Calu3 (cell line): ENCODE measurements at places on chromosomes 5 and 9. TPM values are rescaled to one million over a fixed set of nuclear protein-coding genes. Genes with fewer than 3 reads are reported as not detected.
A peak's percentile ranks its signal among the peaks of the same experiment; 100 is the strongest.

The RRAGA gene
- total RNA-seq = 39.7 and 40.6 TPM in 2 replicates

The CCNO gene
- 10.1 and 12.5 TPM in 2 replicates for total RNA-seq

The PTGS1 gene
- total RNA-seq = 0.66 and 0.71 TPM in 2 replicates

The C5orf52 gene
- not detected in 2 replicates for total RNA-seq

The HAVCR2 gene
- 0.17 and 0.19 TPM in 2 replicates for total RNA-seq

The ZBED3 gene
- 11.0 and 12.3 TPM in 2 replicates for total RNA-seq

The CD14 gene
- total RNA-seq = 0.73 and 1.1 TPM in 2 replicates

The PRSS3 gene
- total RNA-seq = 19.0 and 29.5 TPM in 2 replicates

The TMEM174 gene
- not detected in 2 replicates for total RNA-seq

DNA sequence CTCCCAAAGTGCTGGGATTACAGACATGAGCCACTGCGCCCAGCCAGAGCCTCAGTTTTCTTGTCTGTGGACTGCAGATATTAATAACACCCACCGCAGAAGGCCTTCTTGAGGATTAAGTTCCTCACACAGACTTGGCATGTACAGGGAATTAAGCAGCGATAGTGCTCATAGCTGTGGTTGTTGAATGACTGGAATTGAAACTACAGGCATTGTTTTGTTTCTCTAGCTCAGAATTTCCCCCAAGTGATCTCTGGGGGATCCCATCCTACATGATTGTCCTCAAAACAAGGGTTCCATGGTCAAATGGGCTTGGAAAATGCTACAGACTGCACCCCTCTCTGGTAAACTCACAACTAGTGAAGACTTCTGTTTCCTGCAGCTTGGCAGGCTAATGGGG, 44.2 kb upstream of the TDRD7 start:
- H3K36me3 ChIP-seq = no peaks in the 10 kb centered on the region
- no peaks in the 10 kb centered on the region for H3K4me1 ChIP-seq
- H3K4me3 ChIP-seq = no peak overlapping the region
- no peak overlapping the region for H3K27ac ChIP-seq

- H3K27me3 ChIP-seq = peaks cover 16% of the 10 kb centered on the region
- no peak for DNase-seq
- H3K27ac ChIP-seq = no peak overlapping the region
Measured at GRCh38 chr5:111143910-111144309, 51.8 kb downstream of the WDR36 start.

GRCh38 chr5:168796000-168796399, 216.8 kb upstream of the PANK3 start:
- H3K36me3 ChIP-seq = no peaks in the 10 kb centered on the region
- no peaks in the 10 kb centered on the region for H3K4me1 ChIP-seq
- no peak for DNase-seq
- no peak overlapping the region for H3K4me3 ChIP-seq
- H3K27me3 ChIP-seq = peaks cover 87% of the 10 kb centered on the region

- peaks cover 15% of the 10 kb centered on the region for H3K4me1 ChIP-seq
- no peak overlapping the region for H3K4me3 ChIP-seq
- DNase-seq = no peak
- H3K36me3 ChIP-seq = peaks cover 10% of the 10 kb centered on the region
- no peak overlapping the region for H3K27ac ChIP-seq
Measured at GRCh38 chr5:93591323-93591945, 8.4 kb downstream of the NR2F1 start.

GRCh38 chr5:131595088-131596033, 39.7 kb downstream of the RAPGEF6 start:
- H3K27ac ChIP-seq = peak overlapping the region; percentile 7
- H3K4me1 ChIP-seq = peaks cover 14% of the 10 kb centered on the region
- H3K4me3 ChIP-seq = no peak overlapping the region
- no peaks in the 10 kb centered on the region for H3K36me3 ChIP-seq
- DNase-seq = no peak

DNA sequence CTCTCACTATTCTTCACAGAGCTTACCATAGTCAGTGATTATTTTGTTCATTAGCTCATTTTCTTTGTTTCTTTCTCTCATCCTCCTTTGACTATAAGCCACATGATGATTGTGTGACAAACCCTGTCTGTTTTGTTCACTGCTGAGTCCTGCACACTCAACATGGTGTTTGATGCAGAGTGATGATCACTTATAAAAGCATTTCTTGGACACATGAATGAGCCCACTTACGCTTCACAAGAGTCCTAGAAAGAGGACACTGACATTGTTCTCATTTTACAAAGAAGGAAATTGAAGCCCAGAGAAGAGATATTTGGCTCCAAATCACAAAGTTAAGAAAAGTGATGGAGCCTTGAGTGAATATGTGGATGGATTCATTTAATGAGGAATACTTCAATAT, 13.4 kb downstream of the ABLIM3 start:
- no peak overlapping the region for H3K4me3 ChIP-seq
- DNase-seq = no peak
- H3K36me3 ChIP-seq = peaks cover 44% of the 10 kb centered on the region
- H3K27me3 ChIP-seq = no peaks in the 10 kb centered on the region
- peak overlapping the region; percentile 89 for H3K27ac ChIP-seq
- H3K4me1 ChIP-seq = peaks cover 10% of the 10 kb centered on the region

DNA sequence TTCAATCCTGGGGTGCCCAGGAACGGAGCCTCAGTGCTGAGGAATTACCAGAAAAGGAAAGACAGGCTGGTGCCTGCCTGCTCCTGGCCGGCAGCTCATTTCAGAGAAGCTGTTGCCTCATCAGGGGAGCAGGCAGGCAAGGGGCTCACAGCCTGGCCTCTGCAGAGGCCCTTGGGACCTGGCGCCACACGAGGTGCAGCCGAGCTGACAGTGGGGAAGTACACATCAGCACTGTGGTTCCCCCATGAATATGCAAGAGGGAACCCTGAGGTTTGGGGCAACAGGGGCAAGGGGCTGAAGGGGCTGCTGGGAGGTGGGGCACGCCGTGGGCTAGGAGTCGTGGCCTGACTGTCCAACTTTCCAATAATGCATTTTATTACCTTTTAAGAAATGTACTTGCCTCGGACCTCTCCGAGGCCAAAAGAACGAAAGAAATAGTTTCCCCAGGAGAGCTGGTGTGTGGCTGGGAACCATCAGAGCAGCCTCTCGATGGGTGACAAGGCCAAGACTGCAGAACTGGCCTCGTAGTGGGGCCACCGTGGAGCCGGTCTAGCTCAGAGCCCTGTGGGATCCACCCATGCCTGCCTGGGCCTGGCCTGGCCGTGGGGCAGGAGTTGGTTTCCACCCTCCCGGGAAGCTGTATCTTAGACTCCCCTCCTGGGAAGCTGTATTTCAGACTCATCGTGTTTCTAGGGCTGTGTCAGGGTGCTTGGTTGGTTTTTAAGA, 198.6 kb downstream of the PAX5 start:
- H3K4me1 ChIP-seq = no peaks in the 10 kb centered on the region
- H3K4me3 ChIP-seq = no peak overlapping the region
- peaks cover 12% of the 10 kb centered on the region for H3K27me3 ChIP-seq
- DNase-seq = no peak

- H3K36me3 ChIP-seq = no peaks in the 10 kb centered on the region
- no peak for DNase-seq
- H3K27me3 ChIP-seq = no peaks in the 10 kb centered on the region
- peaks cover 6% of the 10 kb centered on the region for H3K4me1 ChIP-seq
Measured at GRCh38 chr5:163917747-163918146, 412.3 kb downstream of the MAT2B start.

DNA sequence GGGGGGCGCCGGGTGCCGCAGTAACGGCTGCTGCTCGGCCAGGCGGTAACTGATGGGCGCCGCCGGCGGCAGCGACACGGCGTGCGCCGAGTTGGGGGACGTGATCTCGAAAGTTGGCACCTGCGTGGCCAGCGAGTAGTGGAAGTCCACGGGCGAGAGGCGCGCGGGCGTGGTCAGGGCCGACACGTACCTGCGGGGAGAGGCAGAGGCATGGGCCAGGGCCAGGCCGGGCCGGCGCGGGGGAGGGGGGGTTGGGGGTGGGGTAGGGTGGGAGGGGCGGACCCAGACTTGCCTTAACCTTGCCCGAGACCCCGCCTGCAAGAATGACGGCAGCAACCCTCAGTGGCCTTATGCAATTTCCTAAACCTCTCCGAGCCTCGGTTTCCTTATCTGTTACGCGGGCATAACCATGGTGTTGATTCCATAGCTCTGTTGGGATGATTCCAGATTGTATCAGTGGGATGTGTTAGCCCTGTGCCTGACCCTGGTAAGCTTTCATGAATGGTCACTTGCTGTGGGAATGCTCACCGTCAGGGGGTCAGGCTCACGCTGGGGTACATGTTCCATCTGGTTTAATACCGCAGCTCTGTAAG, 53.0 kb downstream of the PSD2 start:
- peak overlapping the region; percentile 16 for H3K27ac ChIP-seq
- H3K4me1 ChIP-seq = peaks cover 10% of the 10 kb centered on the region
- peaks cover 8% of the 10 kb centered on the region for H3K36me3 ChIP-seq
- no peak for DNase-seq
- H3K27me3 ChIP-seq = peaks cover 72% of the 10 kb centered on the region

DNA sequence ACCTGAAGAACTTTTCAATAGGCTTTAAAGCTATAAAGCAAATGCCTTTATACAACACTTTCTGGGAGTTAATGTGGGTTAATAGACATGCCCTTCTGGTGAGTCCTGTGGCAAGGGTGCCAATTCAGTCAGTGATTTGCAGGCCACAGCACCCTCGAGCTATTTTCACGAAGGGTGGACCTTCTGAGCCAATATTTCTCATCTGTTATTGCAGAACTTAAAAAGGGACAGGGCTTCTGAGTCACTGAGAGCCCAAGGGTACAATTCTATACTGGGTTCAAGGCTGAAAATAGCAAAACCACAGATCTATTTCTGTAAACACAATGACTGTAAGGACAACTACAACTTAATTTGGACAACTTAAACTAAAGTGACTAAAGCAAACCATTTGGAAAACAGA, 92.8 kb downstream of the GABRG2 start:
- H3K4me3 ChIP-seq = no peak overlapping the region
- no peaks in the 10 kb centered on the region for H3K4me1 ChIP-seq
- no peaks in the 10 kb centered on the region for H3K36me3 ChIP-seq
- no peaks in the 10 kb centered on the region for H3K27me3 ChIP-seq

DNA sequence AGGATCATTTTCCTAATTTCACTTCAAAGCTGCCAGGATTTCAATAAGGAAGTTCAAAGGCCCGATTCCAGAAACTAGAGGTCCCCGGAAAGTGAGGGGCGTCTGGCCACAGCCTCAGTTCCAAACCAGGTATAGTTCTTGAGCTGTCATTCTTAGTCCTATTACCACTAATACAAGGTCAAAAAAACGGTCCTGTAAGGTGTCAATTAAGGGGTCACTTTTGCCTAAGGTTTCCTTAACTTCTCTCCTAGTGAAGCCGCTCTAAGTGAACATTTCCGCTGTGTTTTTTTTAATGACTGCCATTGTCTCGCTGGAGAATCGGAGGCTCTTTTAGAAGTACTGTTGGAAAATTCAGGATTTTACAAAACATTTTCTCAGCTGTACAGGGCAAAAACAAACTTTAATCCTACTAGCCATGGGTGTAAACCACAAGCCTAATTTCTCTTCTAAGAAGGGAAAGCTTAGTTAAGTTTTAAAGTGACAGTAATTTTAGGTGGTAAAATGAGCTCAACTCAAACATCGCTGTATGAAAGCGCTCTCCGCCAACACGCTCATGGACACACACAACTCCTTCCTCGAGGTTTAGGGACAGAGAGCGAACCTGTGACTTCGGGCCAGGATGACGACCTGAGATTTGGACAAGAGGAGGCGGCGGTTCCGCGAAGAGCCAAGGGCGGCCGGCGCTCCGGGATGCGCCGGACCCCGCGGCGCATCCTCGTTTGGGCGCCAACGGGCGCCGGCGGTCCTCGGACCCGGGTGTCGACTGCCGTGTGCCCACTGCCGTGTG, 76.7 kb upstream of the IFNE start:
- H3K27me3 ChIP-seq = no peaks in the 10 kb centered on the region
- H3K4me3 ChIP-seq = peak overlapping the region; percentile 85
- DNase-seq = no peak
- peak overlapping the region; percentile 89 for H3K27ac ChIP-seq

GRCh38 chr9:109467936-109468335, 30.2 kb downstream of the PTPN3 start:
- H3K27ac ChIP-seq = no peak overlapping the region
- H3K4me1 ChIP-seq = peaks cover 41% of the 10 kb centered on the region
- peaks cover 12% of the 10 kb centered on the region for H3K36me3 ChIP-seq
- H3K4me3 ChIP-seq = no peak overlapping the region
- H3K27me3 ChIP-seq = no peaks in the 10 kb centered on the region

DNA sequence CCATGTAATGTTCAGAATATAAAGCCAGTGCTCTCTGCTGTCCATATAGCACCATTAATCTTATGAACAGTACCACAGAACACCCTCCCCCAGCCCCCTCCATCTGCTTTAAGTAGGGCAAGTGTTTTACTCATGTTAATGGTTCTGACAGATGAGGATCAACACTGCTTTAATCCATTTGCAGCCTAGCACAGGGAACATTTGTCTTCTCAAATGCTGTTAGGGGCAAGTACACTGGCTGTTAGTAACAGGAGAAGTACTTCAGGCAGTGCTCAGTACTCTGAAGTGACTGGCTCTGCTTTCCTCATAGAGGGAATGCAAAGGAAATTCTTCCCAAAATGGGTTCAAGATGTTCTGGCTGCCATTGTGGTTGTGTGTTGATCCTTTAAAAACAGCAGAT, 202.6 kb downstream of the DCP2 start:
- no peaks in the 10 kb centered on the region for H3K27me3 ChIP-seq
- H3K4me3 ChIP-seq = no peak overlapping the region
- H3K36me3 ChIP-seq = no peaks in the 10 kb centered on the region
- DNase-seq = no peak
- peaks cover 8% of the 10 kb centered on the region for H3K4me1 ChIP-seq

DNA sequence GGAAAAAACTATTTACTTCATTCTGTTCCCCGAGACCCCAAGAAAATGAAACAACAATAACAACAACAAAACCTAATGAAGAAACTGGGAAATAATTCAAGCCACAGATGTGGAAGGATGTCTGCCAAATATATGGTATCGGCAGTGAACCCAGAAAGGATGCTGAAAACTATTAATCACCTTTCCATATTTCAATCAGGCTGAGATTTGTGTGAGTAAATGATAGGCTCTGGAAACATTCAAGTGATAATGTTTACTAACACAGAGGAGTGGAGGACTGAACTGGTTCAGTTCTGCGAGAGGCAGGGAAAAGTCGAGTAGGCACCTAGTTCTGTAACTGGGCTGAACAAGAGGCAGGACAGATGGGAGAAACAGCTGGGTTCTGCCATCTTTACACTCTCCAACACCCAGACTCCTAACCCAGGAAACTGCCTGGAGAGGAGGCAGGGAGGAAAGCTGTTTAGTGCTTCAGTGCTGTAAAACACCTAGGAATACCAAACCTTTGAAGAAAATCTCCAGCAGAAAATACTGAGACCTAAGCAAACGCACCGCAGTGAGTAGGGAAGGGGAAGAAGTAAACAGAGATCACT, 96.8 kb upstream of the GNA14 start:
- no peaks in the 10 kb centered on the region for H3K27me3 ChIP-seq
- DNase-seq = no peak
- no peaks in the 10 kb centered on the region for H3K4me1 ChIP-seq
